ENCODE measurements at places on chromosomes 1 and 21. TPM values are rescaled to one million over a fixed set of nuclear protein-coding genes. Genes with fewer than 3 reads are reported as not detected.

Gene RNU1-4
- 1,866 TPM for total RNA-seq

Gene PRELP
- not detected for total RNA-seq

Gene HAPLN2
- total RNA-seq = not detected

Gene ADAMTS1
- 17.9 TPM for total RNA-seq

Gene CHIA
- total RNA-seq = not detected

Gene SLC5A3
- 18.4 TPM for total RNA-seq

Gene IKBKE
- 2.3 TPM for total RNA-seq

Gene CIART
- 3.5 TPM for total RNA-seq

Gene UTS2
- total RNA-seq = 31.0 TPM

Gene GPR37L1
- not detected for total RNA-seq

Gene CASQ2
- 0.15 TPM for total RNA-seq

Gene RLF
- total RNA-seq = 17.1 TPM

Gene FALEC
- total RNA-seq = not detected

Gene S100A5
- not detected for total RNA-seq

Gene GPATCH4
- total RNA-seq = 84.2 TPM

Gene MTARC1
- not detected for total RNA-seq

Gene DEPDC1
- total RNA-seq = 70.3 TPM

Gene GBP6
- total RNA-seq = not detected

Gene PLEKHN1
- not detected for total RNA-seq

Gene LRRC38
- total RNA-seq = not detected

Gene TMEM54
- 4.8 TPM for total RNA-seq

Gene LENEP
- 1.7 TPM for total RNA-seq

Gene IFI44
- total RNA-seq = 29.0 TPM

Gene VSIG8
- total RNA-seq = not detected

Gene INSRR
- total RNA-seq = 0.15 TPM

Gene MARK1
- 5.1 TPM for total RNA-seq

Gene PERM1
- total RNA-seq = not detected

Gene PLD5
- 9.2 TPM for total RNA-seq

Gene DISC1
- total RNA-seq = 1.8 TPM

Gene PANK4
- 53.6 TPM for total RNA-seq

Gene TTC22
- total RNA-seq = not detected

Measured in A673 (cell line).